Non-pigmented ciliary epithelial cell (primary cell): ENCODE measurements at places on chromosomes 4 and X.

- DNase-seq: peak; percentile 9
These were observed 51.5 kb upstream of the RAP2C start for GRCh38 chrX:132270699-132271098.

DNA sequence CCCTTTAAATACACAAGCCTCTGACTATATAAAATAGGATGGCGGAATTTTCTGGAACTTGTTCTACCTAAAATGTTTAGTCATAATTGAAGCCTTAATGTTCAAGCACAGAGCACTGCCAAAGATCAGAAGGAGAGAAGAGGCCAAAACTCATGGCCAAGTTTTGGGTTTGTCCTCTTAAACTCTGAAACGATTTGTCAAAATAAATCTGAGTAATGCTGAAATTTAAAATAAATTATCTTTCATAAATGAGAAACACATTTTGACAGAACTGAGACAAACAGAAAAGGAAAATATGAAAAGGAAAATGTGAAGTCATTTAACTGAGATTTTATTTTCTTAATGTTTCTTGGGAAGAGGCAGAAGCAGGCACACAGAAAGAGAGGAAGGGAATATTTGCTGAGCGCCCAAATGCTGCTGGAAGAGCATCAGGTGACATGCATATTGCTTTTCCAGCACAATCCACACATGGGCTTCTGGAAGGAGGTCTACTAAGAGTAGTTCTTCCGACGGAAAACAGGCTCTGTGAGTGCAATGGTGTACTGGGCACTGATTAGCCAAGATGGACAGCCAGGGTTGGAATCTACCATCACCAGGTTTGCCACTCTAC is 47.4 kb upstream of the ZNF518B start:
- no peak for DNase-seq

DNA sequence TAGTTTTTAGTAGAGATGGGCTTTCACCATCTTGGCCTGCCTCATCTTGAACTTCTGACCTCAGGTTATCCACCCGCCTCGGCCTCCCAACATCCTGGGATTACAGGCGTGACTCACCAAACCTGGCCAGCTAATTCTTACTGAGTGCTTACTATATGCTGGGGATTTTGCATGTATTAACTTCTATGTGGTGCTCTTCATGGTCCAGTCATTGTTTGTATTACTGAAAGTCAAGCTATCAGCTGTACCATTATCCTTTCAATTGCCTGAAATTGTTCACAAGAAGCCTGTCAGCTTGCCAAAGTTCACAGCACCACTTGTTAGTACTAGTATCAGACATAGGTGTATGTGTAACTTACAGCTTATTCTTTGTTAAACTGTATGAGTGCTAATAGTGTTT is 1272.1 kb downstream of the ARAP2 start:
- no peak for DNase-seq

DNA sequence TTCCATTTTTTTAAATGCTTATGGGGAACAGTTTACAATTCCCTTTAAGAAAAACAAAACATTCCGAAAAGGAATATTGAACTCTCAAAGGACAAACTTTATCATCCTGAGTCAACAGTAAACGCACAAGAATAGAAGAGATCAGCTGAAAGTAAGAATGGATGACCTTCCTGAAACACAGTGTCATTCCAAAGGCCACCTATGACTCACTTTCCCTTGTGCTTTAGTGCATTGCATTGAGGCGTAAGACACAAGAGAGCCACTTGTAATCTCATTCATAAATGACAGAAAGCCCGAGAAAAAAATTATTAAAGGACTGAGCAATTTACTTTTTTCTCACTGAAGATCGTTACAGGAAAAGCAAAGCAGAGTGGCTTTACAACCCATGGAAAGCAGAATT is 1062.4 kb upstream of the DIAPH2 start:
- no peak for DNase-seq

DNA sequence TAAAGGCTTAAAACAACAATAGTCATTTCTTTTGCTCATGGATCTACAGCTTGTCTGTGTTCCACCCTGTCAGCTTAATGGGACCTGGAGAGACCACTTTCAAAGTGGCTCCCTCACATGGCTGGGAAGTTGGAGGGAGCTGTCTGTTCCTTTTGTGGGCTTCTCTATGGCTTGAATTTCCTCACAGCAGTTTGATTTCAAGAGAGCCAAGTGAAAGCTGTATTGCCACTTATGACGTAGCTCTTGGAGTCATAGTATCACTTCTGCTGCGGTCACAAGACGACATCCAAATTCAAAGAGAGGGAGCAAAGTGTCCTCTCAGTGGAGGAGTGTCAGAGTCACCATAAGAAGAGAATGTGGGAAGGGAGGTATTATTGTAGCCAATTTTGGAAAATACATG is 22.7 kb upstream of the ACSL1 start:
- no peak for DNase-seq

GRCh38 chr4:24265989-24266388 is 318.4 kb downstream of the DHX15 start:
- no peak for DNase-seq

GRCh38 chr4:139014371-139015268 is 961 bp upstream of the NOCT start:
- DNase-seq: peak; percentile 90

- DNase-seq: no peak
These were observed 189.1 kb upstream of the C1QTNF7 start for GRCh38 chr4:15238720-15239119.

GRCh38 chr4:161573836-161574235 is 590.0 kb downstream of the FSTL5 start:
- DNase-seq: no peak

DNA sequence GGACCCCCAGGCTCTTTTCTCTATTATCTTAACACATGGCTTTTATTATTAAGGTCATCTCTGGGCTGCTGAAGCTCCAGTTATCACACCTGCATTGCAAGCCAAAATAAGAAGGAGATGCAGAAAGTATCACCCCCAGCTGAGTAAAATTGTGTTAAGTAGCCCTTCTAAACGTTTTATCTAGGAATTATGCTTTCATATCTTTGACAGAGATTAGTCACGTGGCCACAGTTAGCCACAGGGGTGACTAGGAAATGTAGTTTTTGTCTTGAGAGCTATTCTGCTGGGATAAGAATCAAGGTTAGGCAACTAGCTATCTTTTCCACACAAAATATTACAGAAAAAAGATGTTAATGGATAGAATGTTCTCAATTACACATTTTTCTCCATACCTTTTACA is 102.1 kb downstream of the ANXA3 start:
- DNase-seq: no peak

DNA sequence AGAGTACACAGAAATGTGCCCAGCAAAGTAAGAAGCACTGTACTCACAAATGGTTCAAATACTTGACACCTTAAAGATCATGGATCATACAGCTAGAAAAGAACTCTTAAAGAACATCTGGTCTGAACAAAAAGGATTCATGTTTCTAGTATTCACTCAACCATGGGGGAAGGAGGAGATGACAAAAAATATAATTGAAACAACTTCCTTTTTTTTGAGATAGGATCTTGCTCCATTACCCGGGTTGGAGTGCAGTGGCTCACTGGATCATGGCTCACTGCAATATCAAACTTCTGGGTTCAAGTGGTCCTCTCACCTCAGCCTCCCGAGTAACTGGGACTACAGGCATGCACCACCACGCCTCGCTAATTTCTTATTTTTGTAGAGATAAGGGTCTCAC is 6.0 kb downstream of the DHX15 start:
- no peak for DNase-seq

GRCh38 chrX:103791228-103791627 is 14.6 kb downstream of the PLP1 start:
- DNase-seq: no peak

DNA sequence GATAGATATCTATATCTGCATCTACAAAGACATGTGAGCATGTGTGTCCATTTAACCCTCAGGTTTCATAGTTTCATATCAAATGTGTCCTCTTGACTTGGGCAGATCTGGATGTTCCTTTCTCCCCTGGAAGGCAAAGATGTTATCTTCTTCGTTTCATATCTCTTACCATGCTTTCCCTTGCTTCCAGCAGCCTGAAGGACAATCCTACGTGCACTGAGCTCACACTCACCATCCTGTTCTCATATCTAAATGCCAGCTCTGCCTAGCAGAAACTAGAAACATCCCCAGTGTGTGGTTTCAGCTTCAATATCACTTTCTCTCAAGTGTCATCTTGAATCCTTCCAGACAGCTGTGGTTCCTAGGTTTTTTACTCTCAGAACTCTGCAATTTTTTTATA is 66.2 kb downstream of the ZAR1 start:
- DNase-seq: no peak

DNA sequence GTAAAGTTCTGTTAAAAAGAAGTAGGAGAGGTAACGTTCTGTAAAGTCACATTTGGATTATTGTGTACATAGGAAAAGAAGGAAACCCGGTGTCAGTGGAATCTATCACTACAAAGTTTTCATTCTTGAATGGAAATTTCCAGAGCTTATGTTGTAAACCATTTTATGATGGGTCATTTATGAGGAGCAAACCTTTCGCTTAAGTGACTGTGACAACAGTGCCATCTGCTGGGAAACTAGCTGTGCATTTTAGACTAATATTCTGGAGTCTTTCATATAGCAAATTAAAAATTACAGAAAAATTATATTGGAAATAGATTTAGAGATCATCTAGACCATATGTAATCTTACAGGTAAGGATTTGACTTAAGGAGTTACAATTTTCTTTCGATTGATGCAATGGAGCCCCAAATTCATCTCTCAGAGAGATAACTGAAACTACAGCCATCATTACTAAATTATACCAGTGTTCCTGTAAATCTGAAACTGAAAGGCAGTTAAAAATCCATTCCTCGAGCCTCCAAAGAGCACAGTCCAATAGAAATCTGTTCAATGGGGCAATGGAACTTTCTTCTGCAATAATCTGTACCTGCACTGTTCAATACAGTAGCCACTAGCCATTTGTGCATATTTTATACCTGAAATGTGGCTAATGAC is 26.9 kb downstream of the ASB9 start:
- peak; percentile 13 for DNase-seq
